ENCODE measurements at places on chromosomes 7 and 10.

DNA sequence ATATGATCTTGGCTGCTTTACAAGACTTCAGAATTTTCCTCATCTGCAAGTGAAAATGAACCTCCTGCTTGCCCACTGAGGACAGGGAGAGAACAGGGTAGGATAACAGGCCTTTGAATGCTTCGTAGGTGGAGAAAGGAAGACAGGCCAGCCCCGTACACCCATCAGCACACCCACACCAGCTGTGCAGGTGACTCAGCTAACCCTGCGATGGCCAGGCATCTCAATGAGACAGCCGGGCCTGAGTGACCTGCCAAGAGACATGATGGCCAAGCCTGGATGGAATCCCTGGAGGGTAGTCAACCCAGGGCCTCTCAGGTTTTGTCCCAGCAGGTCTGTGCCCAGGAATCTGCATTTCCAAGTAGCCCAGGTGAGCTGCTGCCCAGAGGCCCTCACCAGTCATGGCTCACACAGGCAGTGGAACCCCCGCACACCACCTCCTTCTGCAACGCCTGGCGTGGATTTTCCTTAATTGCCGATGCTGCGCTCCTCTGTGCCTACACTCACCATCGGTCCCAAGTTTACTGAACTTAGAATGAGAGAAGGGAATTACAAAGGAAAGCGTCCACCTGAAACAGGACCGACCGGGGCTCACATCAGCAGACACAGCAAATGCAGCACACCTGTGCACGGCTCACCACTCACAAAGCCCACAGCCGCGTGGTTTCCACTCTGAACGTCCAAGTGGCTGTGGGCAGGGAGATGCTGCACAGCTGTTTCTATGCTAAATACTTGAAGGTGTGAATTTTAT lies 163.7 kb downstream of the DIP2C start:
- DNase-seq = no peak

DNA sequence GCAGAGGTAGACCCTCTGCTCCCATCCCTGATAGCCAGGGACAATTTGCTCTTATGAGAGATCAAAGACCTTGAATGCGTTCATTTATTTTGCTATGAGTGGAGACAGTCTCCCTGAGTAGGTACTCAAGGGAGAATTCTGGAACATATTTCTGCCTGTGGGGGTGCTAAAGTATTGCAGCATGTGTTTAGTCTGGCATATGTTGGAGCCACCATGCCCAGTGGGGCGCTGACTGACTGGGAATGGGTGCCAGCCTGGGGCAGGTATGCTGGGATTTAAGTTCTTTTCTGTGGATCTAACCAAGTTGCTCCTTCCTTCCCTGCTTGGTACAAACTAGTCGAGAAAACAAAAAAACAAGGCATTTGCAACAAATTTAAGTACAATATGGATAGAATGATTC lies 99.1 kb downstream of the JCAD start:
- no peak for DNase-seq

DNA sequence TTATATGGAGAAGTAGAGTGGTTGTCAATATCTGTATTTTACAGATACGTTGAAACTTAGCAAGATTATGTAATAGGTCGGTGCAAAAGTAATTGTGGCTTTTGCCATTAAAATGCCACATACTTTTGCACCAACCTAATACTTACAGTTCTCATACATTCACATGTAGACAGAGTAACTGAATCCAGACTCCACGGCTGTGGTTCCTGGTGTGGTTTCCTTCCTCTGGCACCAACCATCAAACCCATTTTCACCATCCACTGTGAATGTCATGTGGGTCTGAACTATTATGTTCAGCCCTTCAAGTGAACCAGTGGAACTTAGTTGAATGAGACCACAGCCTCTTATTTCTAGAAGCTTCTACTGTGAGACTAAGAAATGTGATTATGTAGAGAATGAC lies 31.5 kb upstream of the SLIT1 start:
- no peak for DNase-seq

- peak; percentile 22 for DNase-seq
Measured at GRCh38 chr10:35307297-35307696, 29.0 kb upstream of the CCNY start.

- no peak for DNase-seq
Measured at GRCh38 chr10:12512332-12513002, 163.1 kb downstream of the CAMK1D start.

GRCh38 chr10:97512993-97513392 lies 14.3 kb downstream of the UBTD1 start:
- no peak for DNase-seq

DNA sequence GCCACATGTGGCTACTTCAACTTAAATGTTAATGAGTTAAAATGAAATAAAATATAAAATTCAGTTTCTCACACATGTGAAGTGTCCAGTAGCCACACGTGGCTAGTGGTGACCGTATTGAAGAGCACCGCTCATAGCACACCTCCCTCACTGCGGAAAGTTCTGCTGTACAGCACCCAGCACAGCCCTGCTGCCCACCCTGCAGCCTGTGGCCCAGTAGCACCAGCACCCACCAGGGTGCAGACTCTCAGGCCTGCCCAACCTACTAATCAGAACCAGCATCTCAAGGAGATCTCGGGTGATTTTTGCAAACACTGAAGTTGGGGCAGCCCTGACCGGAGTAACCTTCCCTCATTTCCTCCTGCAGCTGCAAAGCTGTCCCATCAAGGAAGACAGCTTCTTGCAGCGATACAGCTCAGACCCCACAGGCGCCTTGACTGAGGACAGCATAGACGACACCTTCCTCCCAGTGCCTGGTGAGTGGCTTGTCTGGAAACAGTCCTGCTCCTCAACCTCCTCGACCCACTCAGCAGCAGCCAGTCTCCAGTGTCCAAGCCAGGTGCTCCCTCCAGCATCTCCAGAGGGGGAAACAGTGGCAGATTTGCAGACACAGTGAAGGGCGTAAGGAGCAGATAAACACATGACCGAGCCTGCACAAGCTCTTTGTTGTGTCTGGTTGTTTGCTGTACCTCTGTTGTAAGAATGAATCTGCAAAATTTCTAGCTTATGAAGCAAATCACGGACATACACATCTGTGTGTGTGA lies 162.8 kb upstream of the LANCL2 start:
- DNase-seq = peak; percentile 36

DNA sequence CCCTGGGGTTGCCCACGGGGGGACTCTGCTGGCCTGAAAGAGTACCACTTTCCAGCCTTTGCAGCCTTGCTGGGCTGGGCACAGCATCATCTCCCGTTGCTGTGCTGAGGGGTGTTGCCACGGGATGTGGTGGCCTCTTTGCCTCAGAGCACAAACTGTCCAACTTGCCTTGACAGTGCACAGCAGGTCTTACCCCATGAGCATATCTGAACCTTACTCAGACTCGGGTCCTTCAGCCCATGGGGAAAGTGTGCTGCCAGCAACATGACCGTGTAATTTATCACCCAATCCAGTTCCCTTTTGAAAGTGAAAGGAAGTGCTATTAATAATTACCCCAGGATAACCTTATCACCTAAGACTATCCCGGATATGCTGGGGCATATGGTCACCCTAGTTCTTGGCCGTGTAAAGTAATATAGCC lies 46.8 kb downstream of the TBXAS1 start:
- DNase-seq = no peak

Data from SJSA1 (cell line).